ENCODE measurements at places on chromosomes 4 and X. TPM values are rescaled to one million over a fixed set of nuclear protein-coding genes. Genes with fewer than 3 reads are reported as not detected.

FGA gene
- 18.7 TPM for total RNA-seq

GAGE12G gene
- total RNA-seq, result not detected

TCP11X2 gene
- total RNA-seq, result not detected

MBNL3 gene
- 0.07 TPM for total RNA-seq

GSX2 gene
- not detected for total RNA-seq

BEX5 gene
- total RNA-seq, result not detected

INPP4B gene
- 4.5 TPM for total RNA-seq

RPL9 gene
- 853 TPM for total RNA-seq

ABLIM2 gene
- 7.8 TPM for total RNA-seq

FAM9B gene
- total RNA-seq, result not detected

PDCL2 gene
- total RNA-seq, result not detected

EPGN gene
- not detected for total RNA-seq

DCX gene
- not detected for total RNA-seq

PROM1 gene
- 0.58 TPM for total RNA-seq

CPZ gene
- 0.30 TPM for total RNA-seq

SLC25A43 gene
- 27.3 TPM for total RNA-seq

TDO2 gene
- 0.55 TPM for total RNA-seq

UGT8 gene
- 0.14 TPM for total RNA-seq

CPLX1 gene
- 0.64 TPM for total RNA-seq

CABS1 gene
- total RNA-seq, result not detected

TMEM156 gene
- 16.6 TPM for total RNA-seq

MTMR8 gene
- 0.50 TPM for total RNA-seq

RAB33A gene
- total RNA-seq, result 0.13 TPM

CLOCK gene
- 5.3 TPM for total RNA-seq

All from A549 treated with AZD2906 at 1 μM for 4 hours (cell line).